ENCODE measurements at places on chromosomes 13 and 19.

DNA sequence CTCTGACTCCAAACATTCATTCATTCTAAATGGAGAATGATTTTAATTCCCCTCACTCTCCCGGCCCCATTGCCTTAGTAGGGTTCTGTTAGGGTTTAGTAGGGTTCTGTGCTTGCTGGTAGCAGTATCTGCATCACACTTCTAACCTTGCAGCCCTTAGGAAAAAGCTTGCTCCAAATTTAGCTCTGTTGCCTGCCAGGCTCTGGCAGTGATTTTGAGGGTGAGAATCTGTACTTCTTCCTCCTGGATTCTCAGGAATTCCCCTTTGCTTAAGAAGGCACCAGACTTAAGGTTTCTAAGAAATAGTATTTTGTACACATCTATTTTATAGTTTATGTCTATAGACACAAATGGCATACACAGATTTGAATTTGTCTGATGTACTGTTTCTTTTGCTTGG is 14.7 kb downstream of the B3GLCT start:
- no peak for DNase-seq

DNA sequence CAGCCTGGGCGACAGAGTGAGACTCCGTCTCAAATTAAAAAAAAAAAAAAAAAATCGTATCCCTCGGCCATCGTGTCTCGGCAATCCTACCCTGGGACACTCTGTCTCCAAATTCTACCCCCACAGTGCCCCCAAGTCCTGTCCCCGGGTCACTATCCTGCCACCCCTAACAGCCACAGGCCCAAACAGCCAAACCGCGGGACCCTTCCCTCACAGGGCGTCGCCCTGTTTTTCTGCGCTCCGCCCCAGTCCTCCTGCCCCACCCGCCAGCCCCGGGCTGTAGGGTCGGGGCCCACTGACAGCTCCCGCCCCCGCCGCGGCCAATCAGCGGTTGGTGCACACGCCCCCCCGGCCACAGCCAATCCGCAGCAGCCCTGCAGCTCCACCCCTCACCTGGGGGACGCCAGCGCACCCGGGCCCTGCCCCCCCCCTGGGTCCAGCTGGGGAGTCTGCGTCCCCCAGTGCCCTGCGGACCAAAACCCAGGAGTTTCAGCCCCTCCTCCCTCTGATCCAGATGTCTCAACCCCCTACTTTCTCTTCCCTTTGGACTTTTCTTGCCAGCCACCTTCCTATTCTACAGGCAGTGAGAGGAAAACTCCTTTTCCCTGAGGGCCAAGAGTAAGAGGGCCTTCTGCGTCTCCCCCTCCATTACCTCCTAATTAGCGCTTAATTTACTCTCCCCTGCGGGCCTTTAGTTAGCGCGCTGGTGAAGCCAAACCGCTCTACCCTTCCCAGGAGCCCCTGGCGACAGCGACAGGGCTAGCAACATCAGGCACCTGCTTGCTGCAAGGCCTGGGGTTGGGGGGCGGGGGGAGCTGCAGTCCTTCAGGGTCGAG is 1.5 kb upstream of the BCAT2 start:
- peak; percentile 79 for DNase-seq

GRCh38 chr13:91660076-91660415 is 261.6 kb downstream of the GPC5 start:
- DNase-seq, result no peak

DNA sequence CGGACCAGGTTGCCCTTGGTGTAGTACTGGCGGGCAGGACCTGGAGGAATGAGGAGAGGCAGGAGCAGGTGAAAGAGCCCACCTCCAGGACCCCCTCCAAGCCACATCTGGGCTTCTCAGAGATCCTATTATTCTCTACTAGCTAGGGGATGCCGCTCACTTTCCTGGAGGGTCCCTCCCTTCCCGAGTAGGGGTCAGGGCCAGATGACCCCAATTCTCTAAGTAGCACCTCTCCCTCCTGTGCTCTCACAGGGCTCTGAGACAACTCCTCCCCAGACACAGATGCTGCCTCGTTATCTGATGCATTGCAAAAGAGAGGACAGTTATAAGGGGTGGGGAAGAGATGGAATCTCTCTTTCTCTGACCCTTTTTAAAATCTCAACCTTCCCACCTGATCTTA is 22.9 kb downstream of the GP6 start:
- no peak for DNase-seq

GRCh38 chr19:28667348-28667977 is 545.5 kb downstream of the UQCRFS1 start:
- no peak for DNase-seq

DNA sequence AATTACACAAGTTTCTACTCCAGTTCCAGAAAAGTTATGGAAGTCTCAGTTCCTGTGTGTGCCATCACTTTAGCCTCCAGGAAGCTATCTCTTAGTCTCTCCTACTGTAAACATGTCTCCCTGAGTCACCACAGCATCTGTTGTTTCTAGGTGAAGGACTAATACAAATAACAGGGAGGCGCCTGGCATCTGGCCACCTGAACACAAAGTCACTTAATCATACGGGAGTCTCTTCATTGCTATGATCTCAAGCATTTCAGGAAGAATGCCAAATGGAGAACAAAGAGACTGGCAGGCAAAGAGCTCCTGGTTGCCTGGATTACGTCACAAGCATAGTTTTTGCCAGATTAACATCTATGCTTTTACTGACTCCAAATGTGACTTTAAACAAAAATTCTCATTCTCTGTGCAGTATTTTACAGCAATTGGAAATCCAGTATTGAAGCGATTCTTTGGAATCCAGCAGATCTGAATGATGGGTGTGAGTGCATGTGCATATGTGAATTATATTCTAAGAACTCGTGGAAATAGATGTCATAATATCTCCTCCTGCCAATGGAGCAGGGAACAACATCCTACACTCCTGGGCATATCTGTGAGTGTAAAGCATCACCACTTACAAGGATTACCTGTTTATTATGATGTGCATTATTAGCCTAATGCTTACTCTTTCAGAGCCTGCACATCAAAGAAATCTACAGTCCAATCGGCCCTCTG is 572.8 kb downstream of the PCDH9 start:
- no peak for DNase-seq

DNA sequence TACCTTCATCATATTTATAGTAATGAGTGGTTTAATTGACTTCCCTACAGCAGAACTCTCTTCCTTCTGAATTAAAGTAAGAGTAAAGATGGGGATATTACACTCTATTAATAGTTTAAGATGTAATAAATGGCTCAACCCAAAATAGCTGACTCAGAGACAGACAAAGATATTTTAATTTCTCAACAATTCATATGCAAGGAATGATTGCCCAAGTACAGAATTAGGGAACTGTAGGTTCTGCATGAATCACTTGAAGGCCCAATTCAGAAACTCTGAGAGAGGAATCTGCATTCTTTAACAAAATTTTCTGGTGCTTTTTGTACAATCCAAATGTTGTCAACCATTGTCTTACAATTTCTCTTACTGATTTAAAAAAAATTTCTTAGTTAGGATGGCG is 42.9 kb upstream of the PCDH9 start:
- no peak for DNase-seq

DNA sequence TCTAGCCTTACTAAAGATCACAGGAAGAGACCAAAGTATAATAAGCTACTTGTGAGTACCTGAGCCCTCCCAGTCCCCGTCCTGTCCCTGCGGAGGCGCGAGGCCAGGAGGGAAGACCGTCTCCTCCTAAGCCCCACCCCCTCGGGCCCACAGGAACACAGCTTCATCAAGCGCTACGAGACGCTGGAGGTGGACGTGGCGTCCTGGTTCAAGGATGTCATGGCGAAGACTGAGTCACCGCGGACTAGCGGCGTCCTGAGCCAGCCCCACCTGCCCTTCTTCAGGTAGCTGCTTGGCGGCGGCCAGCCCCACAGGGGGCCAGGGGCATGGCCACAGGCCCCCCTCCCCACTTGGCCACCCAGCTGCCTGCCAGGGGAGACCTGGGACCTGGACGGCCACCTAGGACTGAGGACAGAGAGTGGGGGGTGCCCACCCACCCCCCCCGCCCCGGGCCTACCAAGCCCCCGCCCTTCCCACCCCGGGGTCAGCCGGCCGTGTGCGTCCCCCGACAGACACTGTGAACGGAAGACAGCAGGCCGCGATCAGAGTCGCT is 2.4 kb upstream of the TGFBR3L start:
- DNase-seq, result no peak

- DNase-seq, result no peak
These were observed 47.5 kb downstream of the DCT start for GRCh38 chr13:94431987-94432386.

DNA sequence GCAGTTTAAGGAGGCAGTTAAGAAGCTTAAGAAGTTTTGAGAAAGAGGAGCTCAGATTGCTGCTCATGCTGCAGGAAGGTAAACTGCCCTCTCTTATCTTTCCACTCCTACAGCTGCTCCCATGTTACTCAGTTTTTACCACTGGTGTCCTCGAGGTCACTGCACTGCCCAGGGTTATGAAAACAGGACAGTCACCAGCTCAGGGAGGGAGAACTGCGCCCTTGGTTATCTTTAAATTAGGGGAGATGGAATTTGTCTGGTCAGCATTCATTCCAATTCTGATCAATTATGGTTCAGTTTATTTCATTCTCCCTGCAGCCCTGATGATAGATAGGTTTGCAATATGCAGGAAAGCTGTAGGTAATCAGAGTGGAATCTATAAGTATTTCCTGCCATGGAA is 10.8 kb upstream of the SLC46A3 start:
- no peak for DNase-seq

DNA sequence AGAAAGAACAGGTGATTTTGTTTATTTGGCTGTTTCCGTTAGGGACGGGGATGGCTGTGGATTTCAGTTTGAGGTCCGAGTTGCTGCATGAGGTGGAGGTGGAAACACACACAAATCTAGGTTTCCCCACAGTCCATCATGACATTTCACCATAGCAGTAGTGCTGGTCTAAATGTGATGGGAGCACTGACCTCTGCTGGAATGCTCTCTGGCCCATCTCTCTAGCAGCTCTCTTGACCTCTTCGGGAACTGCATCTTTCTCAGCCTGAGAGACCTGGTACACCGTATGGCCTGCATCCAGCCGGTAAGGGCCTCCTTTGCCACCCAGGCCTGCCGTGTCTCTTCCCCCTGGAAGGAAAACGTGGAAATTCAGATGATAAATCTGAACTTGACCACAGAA is 154.0 kb downstream of the RGCC start:
- no peak for DNase-seq

GRCh38 chr13:34035178-34035577 is 217.2 kb downstream of the RFC3 start:
- no peak for DNase-seq

GRCh38 chr19:36963280-36963679 is 47.1 kb downstream of the ZNF568 start:
- no peak for DNase-seq

DNA sequence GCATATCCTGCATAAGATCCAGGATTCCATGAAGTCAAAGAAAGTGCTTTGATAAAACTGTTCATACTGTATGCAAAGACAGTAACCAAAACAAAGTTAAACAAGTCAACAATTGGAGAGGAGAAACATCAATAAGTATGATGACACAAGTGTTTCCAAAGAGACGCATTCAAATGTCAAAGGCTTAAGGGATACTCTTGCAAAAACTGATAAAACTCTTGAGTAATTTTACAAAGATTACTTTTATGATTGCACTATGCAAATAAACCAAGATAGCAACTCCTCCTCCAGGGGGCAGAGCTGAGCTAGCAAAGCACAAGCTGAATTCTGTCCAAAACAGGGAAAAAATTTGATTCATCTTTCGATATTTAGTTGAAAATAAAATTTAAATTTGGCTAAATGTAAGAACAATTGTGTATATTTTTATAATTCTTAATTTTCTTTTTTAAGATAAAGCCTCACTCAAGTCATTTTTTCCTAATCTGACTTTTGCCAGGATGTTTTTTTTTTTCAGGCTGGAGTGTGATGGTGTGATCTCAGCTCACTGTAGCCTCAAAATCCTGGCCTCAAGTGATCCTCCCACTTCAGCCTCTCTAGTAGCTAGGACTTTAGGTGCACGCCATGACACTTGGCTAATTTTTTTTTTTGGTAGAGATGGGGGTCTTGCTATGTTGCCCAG is 84.0 kb downstream of the MZT1 start:
- peak; percentile 71 for DNase-seq

DNA sequence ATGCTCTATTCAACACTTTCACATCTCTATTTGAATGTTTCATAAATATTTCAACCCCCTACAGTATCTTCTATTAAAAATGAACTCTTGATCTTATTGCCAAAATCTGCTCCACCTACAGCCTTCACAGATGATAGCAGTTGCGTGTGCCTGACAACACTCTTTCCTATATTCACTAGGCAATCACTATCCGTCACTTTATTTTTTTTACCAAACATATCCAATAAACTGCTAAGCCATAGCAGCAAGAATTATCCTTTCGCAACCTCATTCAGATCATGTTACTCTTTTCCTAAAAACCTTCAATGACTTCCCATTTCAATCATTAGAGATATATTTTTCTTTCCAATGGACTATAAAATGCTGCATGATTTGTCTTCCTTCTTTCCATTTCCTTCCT is 629.8 kb upstream of the PCDH9 start:
- no peak for DNase-seq

- no peak for DNase-seq
These were observed 17.7 kb upstream of the DPY19L3 start for GRCh38 chr19:32387701-32388392.

DNA sequence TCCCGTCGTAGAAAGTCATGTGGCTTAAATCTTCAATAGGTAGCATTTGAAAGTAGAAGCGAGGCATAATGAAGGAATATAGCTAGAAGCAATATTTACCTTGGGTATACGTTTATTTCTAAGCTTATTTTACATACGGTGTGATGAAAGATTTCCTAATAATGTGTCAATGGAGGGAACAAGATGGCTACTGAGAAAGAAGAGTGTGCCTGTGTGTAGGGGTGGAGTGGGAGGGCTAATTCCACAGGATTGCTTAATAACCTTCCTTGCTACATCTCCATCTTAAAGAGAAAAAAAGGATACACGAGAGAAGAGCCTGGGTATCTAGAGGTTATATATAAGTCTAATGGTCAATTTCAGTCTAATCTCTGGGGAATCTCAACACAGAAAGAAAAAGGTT is 2.0 kb downstream of the SPART start:
- DNase-seq, result no peak

Data from stimulated activated naive CD8-positive, alpha-beta T cell treated with anti-CD3 and anti-CD28 coated beads, Interleukin-15, Interleukin-2, amounts not matched to agents 100 U/mL and 50 U/mL, for 24 hours (primary cell).